Adrenal gland (tissue), 19 donors: ENCODE measurements at places on chromosomes 4 and X.

- no peak for DNase-seq
These were observed 324.6 kb upstream of the MAGEB2 start for GRCh38 chrX:29890646-29891200.

GRCh38 chr4:5976431-5976830 lies 41.8 kb downstream of the C4orf50 start:
- no peak for DNase-seq

- DNase-seq = no peak
These were observed 114.9 kb downstream of the VSIG4 start for GRCh38 chrX:65925005-65925404.

DNA sequence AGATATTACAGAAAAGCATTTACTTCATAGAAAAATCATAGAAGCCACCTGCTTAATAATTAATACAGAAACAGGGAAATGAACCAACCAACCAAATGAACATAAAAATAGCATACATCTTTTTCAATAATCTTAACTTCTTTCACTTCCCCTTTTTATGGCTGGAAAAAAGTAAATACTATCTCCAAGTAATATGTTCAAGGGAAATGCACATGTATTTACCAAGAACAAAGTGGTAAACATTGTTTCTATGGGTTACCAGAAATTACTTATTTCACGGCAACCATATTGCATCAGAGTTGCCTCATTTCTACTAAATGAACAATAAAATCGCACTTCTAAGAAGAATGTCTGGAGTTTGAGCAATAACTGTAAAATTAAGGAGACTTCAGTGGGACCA lies 321.3 kb downstream of the TMA16 start:
- no peak for DNase-seq

- no peak for DNase-seq
These were observed 5.7 kb upstream of the ZNF518B start for GRCh38 chr4:10462876-10463275.
